ENCODE measurements at places on chromosomes 7 and 10.

- no peak for DNase-seq
Observed at GRCh38 chr10:77888356-77888703, 38.2 kb downstream of the DLG5 start.

GRCh38 chr7:115409682-115410433 lies 488.0 kb downstream of the MDFIC start:
- no peak for DNase-seq

DNA sequence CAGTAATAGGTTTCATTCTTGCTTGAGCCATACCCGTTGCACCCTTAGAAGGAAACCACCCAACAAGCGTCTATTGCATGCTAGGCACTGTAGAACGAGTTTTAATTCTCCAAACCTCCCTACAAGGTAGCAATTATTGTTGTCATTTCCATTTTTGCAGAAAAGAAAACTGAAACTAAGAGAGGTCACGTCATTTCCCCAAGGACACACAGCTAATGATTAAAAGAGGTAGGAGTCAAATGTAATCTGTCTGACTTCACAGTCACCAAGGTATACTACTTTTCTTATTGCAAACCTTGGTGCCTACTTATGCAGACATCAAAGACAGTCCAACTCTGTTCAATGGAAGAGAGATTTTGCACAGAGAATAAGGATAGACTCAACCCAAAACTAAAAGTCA lies 49.1 kb upstream of the C1QL3 start:
- DNase-seq = no peak

DNA sequence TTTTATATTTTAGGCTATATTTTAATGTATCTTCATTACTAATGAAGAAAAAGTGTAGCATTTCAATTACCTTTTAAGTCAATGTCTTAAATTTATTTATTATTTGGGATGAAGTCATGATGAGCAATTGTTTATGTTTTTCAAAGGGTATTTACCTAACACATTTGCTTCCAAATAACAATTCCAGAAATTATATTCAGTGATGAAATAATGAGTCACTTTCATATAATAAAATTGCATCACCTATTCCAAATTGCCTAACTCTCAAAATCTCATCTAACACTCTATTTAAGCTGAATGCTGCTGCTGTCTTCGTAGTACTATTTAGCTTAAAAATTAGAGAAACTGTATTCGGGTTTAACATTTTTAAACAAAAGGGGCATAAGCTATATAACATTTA lies 97.7 kb downstream of the PRKG1 start:
- no peak for DNase-seq

- no peak for DNase-seq
Observed at GRCh38 chr7:30647589-30648364, 34.5 kb downstream of the CRHR2 start.

- DNase-seq = no peak
Observed at GRCh38 chr7:75573477-75574019, 81.4 kb downstream of the SPDYE5 start.

- DNase-seq = no peak
Observed at GRCh38 chr10:16965740-16966447, 148.7 kb upstream of the RSU1 start.

DNA sequence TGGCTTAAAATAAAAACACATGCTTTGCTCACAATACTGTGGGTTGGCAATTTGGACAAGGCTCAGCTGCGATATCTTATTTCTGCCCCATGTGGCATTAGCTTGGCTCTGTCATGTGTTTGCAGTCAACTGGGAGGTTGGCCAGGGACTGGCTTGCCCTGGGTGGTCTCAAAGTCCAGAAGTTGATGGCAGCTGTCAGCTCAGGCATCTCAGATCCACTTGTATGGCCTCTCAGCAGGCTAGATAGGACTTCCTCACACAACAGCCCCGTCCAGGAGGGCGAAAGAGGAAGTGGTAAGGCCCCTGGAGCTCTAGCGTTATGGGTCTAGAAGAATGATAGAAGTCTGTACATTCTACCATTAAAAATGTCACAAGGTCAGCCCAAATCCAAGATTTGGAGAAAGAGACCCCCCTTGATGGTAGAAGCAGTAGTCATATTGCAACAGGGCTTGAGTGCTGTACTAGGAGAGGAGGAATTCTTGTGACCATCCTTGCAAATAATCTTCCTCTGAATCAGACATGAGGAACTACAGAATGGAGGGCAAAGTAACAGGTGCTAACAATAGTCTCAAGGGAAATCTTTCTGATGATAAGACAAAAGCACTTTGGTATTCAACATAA lies 166.2 kb downstream of the FAM107B start:
- DNase-seq = no peak

GRCh38 chr10:126073606-126074005 lies 177.2 kb downstream of the FANK1 start:
- no peak for DNase-seq

DNA sequence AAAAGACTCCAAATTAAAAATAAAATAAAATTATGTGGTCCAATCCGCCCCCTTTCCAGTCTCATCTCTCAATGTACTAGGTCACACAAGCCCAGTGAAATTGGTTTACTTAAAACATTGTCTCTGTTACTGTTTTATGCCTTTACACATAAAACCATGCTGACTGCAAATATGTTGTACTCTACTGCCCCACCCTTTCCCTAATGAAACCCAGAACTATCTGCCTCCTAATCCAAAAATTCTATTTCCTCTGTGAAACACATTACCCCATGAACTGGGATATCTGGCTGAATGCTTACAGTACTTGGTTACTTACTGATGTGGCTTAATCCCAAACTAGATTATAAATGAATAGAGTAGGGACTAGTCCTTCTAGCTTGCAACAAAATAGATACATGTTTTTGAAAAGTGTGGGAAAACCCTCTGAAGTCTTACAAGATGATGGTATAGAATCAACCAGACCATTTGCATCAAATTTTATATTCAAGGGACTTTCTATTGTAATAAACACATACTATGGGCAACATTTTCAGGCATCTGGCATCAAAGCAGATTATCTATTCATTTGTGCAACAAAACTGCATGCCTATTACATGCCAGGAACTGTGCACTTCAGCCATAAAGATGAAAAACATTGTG lies 10.0 kb upstream of the KMT2E start:
- DNase-seq = no peak

DNA sequence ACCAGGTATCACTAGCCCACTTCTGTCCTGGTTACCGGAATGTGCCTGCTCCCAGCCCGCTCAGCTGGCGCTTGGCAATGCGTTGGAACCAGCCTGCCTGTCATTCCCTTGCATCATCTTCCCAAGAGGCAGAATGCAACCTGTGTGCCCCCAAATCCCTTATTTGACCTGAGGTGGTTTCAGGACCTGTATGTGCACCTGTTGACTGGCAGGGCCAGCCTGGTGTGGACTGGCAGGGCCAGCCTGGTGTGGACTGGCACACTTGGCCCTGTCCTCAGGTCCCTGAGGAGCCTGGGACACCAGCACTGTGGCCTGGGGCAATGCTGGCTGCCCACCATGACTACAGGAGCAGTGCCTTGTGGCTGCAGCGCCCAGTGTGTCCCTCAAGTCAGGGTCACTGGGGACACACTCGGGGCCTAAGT lies 38.2 kb downstream of the ZNF467 start:
- DNase-seq = no peak

GRCh38 chr7:81013083-81013817 lies 94.4 kb upstream of the SEMA3C start:
- no peak for DNase-seq

DNA sequence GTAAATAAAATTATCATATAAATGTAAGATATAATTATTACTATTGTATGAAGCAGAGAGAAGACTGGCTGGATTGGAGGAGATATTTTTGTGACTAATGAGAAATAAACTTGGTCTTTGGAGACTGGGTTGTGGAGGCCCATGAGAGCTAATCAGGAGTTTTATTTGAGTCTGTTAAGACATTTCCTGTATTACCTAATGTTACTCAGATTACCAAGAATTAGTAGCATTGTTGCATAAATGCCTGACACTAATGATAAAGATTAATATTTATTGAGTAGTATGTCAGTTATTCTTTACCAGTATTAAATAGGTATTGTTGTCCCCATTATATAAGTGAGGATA lies 7.1 kb downstream of the CCDC126 start:
- no peak for DNase-seq

- DNase-seq = no peak
Observed at GRCh38 chr7:74217455-74218342, 7.9 kb downstream of the LAT2 start.

- no peak for DNase-seq
Observed at GRCh38 chr7:104111271-104111670, 96.5 kb downstream of the ORC5 start.

- no peak for DNase-seq
Observed at GRCh38 chr10:101385866-101386658, 32.1 kb downstream of the BTRC start.

GRCh38 chr10:95756041-95756761 lies at the start of gene ENTPD1:
Gene ENTPD1 (plus strand): TSS chr10:95756163. CDS start chr10:95756240, 77 bp downstream.
- DNase-seq = no peak

DNA sequence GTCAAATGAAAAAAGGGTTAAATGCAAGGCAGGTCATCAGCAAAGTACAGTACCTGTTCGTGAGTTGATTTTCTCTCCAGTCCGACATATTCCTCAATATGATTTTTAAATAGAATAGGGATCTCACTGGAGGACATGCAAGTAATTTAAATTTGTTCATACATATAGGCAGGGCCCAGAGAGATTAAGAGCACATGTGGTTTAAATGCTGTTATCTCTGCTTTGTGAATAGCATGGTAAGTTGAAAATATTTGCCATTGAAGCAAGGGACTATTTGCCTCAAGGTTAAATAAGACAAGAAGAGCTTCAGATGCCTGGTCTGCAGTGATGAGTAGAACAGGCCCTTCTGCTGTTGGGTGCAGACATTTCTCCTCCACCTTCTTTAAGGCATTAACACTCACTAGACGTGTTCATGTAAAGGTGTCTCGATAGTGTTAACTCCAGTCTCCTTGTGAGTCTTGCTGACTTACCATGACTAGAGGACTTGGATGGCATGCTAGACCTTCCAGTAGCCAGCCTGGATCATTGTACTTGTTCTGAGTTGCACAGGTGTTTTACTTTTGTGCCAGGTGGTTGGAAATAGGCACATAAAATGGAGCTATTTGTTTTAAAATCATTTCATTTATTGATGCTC lies 15.6 kb upstream of the AKR1C3 start:
- no peak for DNase-seq

GRCh38 chr10:6386346-6386745 lies 183.6 kb downstream of the PFKFB3 start:
- no peak for DNase-seq

GRCh38 chr10:59314268-59314667 lies 48.1 kb downstream of the FAM13C start:
- DNase-seq = no peak

DNA sequence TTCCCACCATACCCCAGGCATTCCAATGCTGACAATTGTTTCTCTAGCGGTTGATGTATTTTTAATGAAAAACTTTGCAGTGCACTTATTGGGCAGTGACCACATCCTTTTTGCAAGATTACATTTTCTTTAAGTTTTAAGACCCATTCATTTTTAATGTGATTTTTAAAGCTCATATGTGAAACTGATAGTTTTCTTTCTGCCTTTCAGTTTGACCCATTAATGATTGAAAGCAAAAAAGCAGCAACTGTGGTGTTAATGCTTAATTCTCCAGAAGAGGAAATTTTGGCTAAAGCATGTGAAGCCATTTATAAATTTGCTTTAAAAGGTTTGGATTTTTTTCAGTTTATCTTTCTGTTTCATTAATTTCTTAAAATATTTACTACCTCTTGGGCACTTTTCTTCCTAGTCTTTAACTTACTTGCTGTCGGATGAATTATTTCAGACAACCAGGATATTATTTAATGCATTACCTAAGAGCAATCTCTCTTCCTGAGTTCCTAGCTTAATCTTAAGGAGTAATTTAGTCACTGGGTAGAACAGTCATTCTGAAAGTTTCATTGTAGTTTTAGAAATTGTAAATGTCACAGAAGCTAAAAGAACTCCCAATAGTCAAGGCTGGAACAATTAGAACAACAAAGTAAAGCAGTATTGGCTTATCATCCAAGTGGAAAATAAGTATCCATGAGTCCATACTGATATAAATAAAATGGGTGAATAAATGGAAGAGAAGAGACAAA lies 18.3 kb downstream of the ARMC3 start:
- no peak for DNase-seq

All from activated naive CD8-positive, alpha-beta T cell treated with anti-CD3 and anti-CD28 coated beads, Interleukin-2, amount 50 U/mL, for 16 hours (primary cell).